Activated CD4-positive, alpha-beta T cell treated with anti-CD3 and anti-CD28 coated beads for 4 hours (primary cell): ENCODE measurements at places on chromosomes 3 and 15.

- no peak for DNase-seq
Measured at GRCh38 chr3:31307131-31307785, 225.5 kb upstream of the STT3B start.

DNA sequence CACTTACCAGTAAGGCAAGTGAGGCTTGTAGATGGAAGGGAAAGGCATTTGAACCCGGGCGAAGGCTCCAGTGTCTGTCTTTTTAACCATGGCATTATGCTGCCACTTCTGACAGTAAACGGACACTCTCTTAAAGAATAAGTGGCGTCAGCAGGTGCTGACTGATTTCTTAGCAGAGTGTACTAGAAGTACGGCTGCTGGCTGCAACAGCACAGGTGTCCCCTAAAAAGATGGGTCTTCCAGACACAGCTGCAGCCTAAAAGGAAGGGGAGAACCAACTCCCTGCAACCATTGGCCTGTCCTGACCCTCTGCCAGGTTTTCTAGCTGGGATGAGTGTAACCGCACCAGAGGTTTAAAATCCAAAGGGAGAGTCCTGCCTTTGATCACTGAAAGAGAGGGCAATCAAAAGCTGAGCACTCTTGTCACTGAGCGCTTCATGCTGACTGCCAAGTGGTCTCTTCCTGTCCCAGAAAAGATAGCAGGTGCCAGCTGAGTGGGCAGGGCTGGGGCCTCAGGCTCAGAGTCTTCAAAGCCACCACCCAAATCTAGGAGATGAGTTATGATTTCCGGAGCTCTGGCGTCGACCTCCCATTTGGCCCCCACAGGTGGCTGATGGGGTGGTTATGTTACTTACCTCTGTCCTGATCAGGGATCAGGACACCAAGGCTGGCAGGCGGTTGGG lies 255.8 kb downstream of the SLCO3A1 start:
- DNase-seq = no peak

GRCh38 chr3:58065700-58066167 lies 57.5 kb downstream of the FLNB start:
- no peak for DNase-seq

DNA sequence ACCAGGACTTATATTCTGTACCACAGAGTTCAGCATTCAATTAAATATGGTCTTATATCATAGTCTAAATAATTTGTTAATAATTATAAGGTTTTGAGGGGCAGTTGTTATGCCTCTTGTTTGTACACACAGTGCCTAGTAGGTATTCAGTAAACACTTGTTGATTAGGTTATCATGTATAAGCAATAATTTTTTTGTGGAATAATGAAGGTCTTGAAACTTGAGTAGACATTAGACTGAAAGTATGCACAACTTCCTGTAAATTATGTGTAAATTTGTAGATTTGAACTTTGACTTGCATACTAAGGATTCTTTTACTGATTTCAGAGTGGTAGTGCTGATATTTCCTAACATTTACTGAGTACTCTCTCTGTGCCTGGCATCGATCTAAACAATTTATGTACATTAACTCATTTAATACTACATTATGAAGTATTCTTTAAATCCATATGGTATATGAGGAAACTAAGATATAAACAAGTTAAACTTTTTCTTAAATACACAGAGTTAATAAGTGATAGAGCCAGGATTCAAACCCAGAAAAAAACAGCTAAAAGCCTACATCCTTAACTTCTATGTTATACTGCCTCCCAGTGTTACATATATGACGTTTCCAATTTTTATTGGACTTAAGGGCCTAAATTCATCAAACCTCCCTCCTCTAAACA lies 65.1 kb downstream of the GLCE start:
- DNase-seq = no peak

GRCh38 chr3:4336850-4337546 lies 33.8 kb downstream of the SETMAR start:
- DNase-seq = no peak

DNA sequence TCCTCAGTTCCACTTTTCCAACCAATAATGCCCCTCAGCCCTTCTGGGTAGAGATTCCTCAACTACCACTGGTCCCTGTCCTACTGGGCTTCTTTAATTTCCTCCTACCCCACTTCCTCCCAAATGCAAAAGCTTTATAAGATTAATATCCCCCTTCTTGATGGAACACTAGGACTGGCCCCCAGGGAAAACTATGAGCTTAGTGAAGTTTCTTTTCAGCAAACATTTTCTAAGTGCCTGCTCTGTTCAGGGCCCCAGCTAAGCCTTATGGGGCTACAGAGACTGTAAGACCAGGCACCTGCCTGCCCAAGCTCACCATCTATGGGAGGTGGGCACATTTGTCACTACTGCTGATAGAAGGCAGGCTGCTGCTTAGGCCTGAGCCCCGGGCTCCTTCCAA lies 79.4 kb downstream of the RPLP1 start:
- DNase-seq = no peak

GRCh38 chr15:68749793-68750192 lies 70.9 kb downstream of the ANP32A start:
- no peak for DNase-seq

DNA sequence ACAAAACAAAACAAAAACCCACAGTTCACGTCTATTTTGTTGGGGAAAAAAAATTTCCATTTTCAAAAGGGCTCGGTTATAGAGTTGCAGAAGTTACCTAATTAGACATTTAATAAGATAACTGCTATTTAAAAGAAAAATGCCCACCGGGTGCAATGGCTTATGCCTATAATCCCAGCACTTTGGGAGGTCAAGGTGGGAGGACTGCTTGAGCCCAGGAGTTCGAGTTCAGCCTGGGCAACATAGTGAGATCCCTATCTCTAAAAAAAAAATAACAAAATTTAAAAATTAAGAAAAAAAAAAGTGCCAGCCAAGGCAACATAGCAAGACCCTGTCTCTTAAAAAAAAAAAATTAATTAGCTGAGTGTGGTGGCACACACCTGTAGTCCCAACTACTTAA lies 19.2 kb downstream of the SEC11A start:
- no peak for DNase-seq

- DNase-seq = no peak
Measured at GRCh38 chr3:46667657-46668056, 25.8 kb downstream of the ALS2CL start.
